ENCODE measurements at places on chromosomes 7 and 10.

DNA sequence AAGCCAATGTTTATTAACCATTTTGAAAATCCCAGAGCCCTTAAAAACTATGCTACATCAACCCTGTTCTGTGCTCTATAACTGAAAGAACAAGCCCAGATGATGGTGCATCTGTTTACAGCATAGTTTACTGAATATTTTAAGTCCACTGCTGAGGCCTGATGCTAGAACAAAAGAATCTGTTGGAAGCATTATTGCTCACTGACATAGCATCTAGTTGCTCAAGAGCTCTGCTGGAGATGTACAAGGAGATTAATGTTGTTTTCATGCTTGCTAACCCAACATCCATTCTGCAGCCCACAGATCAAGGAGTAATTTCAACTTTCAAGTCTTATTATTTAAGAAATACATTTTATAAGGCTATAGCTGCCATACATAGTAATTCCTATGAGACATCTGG is 181.3 kb upstream of the FEZF1 start:
- no peak for DNase-seq

- DNase-seq = peak; percentile 23
Observed at GRCh38 chr10:26890956-26891355, 30.2 kb upstream of the ABI1 start.

GRCh38 chr10:21285742-21286331 is 239.6 kb downstream of the SKIDA1 start:
- no peak for DNase-seq

- DNase-seq = no peak
Observed at GRCh38 chr10:80460399-80461207, 6.5 kb downstream of the TSPAN14 start.

GRCh38 chr7:2971914-2972834 is 71.5 kb downstream of the CARD11 start:
- DNase-seq = no peak

DNA sequence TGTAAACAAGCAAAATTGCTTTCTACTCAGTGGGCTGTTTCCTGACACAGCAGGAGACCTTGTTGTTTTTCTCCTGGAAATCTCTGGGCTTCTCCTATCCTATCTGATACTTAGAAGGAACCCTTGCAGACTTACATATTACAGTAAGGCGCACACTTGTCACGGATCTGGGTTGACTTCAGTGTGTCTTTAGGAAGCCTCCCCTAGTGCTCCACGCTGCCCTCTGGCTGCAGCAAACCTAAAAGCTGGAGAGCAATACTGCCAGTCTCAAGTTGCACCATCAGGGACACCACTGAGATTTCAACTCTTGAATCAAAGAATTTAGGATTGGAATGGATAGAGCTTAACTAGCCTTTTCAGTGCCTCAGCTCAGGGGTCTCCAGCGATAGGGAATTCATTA is 495.3 kb downstream of the LRMDA start:
- DNase-seq = no peak

DNA sequence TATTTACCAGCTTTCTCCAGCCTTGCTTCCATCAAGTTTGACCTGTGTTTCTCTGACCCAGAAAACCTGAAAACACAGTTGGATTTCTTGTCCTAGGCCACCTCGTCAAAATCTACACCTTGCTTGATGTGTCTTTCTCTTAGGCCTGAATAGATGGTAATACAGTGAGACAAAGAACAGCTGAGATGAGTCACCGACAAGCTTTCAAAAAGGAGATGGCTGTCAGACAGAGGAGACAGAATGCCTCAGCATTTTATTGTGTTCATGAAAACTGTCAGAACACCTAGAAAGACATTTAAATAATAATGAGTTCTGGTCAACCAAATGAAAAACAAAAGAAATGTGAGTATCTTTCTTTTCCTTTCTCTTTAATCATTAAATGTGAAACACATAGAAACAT is 119.7 kb upstream of the SORCS1 start:
- no peak for DNase-seq

- no peak for DNase-seq
Observed at GRCh38 chr10:119616882-119617570, 20.3 kb upstream of the TIAL1 start.

DNA sequence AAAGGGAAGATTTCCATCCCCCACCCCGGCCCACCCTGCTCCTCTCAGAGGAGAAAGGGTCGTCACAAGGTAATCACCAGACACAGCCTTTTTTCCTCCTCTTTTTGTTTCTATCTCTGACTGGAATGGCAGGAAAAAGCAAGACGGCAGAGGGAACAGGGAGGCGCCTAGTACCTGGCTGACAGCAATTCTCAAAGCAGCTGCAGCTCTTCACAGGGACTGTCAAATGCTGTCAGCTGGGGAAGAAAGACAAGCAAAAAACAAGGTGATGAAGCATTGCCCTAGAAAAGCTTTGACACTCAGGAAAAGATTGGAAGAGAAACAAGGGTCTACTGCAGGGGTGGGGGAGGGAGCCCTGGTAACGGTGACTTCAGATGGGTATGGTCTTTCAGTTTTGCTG is 52.7 kb downstream of the GNA12 start:
- DNase-seq = no peak

- DNase-seq = no peak
Observed at GRCh38 chr10:95730233-95730632, 25.7 kb upstream of the ENTPD1 start.

GRCh38 chr7:131898418-131898817 is 342.0 kb upstream of the PODXL start:
- no peak for DNase-seq

- no peak for DNase-seq
Observed at GRCh38 chr7:94431619-94432280, 37.1 kb downstream of the COL1A2 start.

DNA sequence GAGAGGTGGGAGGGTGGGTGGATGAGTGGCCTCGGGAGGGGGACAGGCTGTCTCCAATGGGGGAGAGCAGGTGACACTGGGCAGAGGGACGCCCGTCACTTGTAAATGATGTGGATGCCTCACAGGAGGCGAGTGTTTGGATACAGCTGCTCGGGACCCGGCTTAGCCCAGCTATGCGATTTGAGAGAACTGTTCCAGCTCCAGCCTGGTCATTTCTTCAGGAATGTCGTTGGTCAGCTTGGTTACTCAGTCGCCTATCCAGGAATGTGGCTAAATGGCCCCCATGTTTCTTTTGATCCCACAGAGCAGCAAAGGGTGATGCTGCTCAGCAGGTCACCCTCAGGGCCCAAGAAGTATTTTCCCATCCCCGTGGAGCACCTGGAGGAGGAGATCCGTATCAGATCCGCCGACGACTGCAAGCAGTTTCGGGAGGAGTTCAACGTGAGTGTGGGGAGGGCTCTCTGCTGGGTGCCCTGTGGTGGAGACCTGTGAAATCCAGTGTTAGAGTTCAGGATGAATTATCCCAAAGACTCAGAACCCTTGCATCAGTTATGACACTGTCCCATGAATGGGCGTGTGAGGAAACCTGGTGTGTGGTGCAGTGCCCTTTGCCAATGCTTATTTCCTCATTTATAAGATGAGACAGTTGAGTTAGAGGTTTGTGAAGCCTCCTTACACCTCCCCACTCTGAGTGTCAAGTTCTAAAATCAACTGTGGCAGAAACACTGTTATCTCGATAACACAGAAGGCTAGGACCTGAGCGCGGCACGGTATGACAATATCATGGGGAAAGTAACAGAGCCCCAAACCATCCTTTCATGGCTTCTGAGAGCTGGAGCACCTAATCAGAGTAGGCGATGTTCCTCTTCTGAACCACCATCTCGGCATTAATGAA is 76.8 kb downstream of the MKI67 start:
- DNase-seq = peak; percentile 48

DNA sequence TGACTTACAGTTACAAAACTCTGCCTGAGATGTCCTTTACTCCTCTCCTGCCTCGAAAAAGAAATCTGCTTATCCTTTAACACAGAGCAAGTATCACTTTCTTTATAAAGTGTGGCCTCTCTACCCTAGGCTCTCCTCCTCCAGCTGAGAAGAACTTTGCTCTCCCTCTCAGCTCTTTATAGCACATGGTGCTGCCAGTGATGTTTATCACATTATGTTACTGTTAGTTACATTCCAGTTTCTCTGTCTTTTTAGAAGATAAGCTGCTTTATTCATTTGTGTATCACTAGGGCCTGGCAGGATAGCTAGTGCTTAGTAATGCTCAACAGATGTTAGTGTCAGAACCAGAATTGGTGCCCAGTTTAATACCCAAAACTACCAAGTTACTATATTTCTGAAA is 41.1 kb upstream of the TMEM229A start:
- DNase-seq = no peak

DNA sequence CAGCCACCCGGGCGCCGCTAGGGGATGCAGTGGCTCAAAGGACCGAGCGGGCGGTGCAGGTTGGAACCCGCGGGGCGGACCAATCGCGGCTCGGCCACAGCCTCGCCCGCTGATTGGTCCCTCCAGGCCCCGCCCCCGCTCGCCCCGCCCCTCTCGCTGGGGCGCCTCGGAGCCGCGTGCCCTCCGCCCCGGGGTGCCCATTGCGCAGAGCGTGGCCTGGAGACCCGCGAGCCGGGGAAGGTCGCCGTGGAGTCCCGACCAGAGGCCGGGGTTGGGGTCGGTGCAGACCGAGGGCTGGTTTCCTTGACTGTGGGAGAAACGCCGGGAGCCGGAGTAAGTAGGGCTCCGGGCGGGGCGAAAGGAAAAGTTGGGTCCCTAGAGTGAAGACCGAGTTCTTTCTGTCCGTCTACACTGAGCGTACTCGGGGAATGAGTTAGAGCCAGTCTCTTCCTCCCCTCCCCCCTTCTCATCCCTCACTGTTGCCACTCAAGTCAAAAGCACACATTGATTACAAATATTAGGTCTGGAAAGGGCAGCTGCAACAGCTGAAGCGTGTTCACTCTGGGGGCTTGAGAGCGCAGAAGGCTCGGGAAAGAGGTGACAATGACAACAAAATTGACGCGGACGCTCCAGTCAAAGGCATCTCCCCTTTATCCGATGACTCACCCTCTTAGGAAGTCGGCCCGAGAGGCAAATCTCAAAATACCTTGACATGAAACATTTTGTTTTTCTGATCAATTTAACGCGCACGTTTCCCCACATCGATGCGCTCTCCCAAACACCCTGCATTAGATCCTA is 843 bp upstream of the GATA3 start:
- DNase-seq = peak; percentile 89

- no peak for DNase-seq
Observed at GRCh38 chr10:114399576-114399975, 4.7 kb downstream of the AFAP1L2 start.

GRCh38 chr10:22152403-22152802 is 65.4 kb downstream of the EBLN1 start:
- no peak for DNase-seq

DNA sequence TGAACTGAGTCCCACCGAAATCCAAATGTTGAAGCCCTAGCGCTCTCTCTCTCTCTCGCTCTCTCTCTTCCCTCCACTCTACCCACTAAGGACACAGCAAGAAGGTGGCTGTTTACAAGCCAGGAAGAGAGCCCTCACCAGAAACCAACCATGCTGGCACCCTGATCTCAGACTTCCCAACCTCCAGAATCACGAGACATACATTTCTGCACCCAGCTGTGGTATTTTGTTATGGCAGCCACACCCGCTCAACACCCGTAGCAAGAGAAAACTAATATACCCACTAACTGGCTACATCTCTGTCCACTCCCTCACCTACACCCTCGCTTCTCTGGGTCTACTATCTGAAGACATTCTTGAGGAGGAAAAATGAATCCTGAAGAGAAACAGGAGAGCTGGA is 54.8 kb downstream of the CREB3L2 start:
- DNase-seq = no peak

- no peak for DNase-seq
Observed at GRCh38 chr7:155750255-155751125, 61.8 kb downstream of the SHH start.

- DNase-seq = no peak
Observed at GRCh38 chr7:45922810-45923209, 1.7 kb upstream of the IGFBP3 start.

GRCh38 chr7:155003376-155004214 is 671 bp upstream of the PAXIP1 start:
- peak; percentile 86 for DNase-seq

DNA sequence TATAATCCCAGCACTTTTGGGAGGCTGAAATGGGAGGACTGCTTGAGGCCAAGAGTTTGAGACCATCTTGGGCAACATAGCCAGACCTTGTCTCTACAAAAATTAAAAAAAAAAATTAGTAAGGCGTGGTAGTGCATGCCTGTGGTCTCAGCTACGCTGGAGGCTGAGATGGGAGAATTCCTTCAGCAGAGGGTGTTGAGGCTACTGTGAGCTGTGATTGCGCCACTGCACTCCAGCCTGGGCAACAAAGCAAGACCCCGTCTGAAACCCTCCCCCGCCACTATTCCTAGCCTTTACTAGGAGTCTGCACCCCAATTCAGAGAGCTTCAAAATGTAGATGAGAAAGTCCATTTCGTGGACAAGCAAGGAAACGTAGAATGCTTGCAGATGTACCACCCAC is 95.2 kb downstream of the PRPF18 start:
- DNase-seq = no peak

- no peak for DNase-seq
Observed at GRCh38 chr7:22111661-22112060, 166.0 kb upstream of the CDCA7L start.

GRCh38 chr10:75403144-75403938 is 1.8 kb upstream of the ZNF503 start:
- DNase-seq = no peak

DNA sequence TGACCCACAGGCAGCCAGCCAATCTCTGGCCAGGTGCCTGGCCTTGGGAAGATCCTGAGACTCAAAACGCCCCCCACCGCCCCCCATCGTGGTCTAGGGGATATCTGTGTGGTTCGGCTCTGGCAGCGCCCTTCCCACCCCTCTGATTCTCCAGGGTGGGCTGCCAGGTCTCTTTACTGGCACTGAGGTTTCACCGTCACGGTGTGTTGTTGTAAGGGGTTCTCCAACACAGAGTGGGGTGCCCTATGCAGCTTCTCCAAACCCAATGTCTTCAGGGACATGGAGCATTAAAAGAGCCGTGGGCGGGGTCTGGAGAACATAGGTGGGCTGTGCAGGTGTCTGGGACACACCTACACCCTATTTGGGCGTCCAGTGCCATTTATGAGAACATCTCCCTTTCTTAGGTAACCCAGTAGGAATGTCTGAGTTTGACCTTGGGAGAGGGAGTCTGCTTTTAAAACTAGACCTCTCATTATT is 1.5 kb downstream of the MAFK start:
- DNase-seq = no peak

DNA sequence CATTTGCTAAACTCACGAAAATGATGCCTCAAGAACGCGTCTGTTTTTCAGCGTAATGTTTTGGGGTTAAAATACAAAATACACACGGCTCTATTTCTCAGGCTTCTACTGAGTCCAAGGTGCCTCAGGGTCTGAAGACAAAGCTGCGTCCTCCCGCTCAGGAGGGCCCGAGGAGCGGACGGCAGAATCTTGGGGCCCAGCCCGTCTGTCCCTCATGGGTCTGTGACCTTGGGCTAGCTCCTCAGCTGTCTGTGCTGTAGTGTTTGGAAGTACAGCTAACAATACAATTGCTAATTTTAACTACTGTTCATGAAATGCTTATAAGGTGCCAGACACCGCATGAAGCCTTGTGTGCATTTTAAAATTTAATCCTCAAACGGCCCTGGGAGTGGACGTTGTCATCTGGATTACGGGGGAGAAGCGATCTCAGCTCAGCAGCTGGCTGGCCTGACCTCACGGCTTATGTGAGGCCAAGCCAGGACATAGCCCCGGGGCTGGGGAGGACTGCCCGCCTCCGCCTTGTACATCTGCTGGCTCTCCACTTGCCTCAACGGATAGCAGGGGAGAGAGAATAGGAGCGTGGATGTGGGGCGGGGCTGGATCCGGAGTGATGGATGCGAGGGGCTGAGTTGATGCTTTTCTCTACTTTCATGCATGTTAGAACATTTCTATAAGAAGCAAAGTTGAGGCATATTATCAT is 357.4 kb downstream of the GLRX3 start:
- DNase-seq = peak; percentile 6

- DNase-seq = no peak
Observed at GRCh38 chr7:11345621-11346020, 371.9 kb downstream of the PHF14 start.

Measured in CD4-positive, alpha-beta T cell treated with Interleukin-15 for 1 hour (primary cell).